ENCODE measurements at places on chromosomes 16 and 17. TPM values are rescaled to one million over a fixed set of nuclear protein-coding genes. Genes with fewer than 3 reads are reported as not detected.

Gene KRT31
- not detected for total RNA-seq

Gene GAS7
- 20.5 TPM for total RNA-seq

Gene SSTR5
- 6.7 TPM for total RNA-seq

Gene ZNF23
- total RNA-seq = 9.9 TPM

DNA sequence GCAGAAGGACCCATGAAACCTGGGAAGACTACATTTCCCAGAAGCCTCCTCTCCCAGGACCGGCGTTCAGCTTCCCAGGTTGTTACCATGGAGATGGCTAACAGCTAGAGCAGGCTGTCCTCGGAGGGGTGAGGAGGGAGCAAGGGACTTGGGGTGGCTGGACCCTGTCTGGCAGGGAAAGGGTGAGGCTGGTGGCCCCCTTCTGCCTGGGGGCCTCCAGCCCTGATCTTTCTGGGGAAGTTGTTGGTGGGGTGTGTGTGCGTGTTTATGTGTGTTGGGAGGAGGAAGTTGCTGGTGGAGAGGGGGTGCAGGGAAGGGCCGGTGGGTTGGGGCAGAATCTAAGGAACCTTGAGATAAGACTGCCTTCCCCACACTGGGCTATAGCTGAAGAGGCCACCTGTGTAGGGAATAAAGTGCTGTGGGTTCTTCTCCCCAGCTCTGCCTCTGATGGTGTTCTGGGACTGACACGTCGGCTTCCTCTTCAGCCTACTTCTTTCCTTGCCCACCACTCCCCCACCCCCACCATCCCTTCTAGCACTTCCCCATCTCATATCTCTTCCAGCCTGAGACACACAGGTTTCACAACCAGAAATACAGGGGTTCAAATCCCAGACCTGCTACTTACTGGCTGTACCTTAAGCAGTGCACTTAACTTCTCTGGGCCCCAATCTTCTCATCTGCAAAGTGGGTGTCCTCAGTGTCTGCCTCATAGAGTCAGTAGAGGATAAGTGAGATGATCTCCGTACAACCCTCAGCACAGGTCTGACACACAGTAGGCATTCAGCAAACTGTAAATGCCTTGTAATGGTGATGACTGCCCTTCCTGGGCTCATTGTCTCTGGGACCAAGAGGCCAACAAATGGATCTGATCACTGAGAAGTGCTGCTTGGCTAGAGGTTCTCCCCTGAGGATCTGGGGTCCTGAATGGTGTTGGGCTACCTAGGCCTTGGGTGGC lies at the start of gene DRC7:
DRC7 (plus strand) TSS at position 82 of the 955 bp plus-strand sequence. CDS start 3,144 bp downstream, outside the sequence.
- peak; percentile 89 for DNase-seq

DNA sequence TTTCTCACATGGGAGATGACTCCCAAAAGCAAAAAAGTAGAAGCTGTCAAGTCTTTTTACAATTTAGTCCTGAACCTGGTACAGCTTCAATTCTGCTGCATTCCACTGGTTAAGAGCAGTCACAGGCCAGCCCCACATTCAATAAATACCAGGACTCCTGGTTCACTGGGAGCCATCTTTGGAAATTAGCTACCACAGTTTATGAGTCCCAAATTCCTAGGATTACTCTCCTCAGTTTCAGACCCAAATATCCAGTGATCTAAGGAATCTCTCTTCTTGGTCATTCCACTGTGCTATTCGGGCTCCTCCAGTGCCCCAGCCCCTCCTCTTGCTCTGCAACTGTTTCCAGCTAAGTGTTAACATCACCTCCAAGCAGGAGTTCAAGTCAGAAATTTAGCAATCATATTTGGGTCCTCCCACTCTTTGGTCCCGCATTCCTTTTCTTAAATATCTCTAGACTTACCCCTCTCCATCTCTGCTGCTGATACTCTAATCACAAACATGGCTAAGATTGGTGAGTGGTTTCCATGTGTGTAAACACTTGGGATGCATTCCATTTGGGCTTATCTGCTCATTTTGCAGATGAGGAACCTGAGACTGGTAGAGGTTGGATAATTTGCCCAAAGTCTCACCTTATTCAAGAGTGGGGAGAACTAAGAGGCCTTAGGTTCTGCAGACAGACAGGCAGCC lies 9.6 kb upstream of the WIPF2 start:
- DNase-seq = no peak

DNA sequence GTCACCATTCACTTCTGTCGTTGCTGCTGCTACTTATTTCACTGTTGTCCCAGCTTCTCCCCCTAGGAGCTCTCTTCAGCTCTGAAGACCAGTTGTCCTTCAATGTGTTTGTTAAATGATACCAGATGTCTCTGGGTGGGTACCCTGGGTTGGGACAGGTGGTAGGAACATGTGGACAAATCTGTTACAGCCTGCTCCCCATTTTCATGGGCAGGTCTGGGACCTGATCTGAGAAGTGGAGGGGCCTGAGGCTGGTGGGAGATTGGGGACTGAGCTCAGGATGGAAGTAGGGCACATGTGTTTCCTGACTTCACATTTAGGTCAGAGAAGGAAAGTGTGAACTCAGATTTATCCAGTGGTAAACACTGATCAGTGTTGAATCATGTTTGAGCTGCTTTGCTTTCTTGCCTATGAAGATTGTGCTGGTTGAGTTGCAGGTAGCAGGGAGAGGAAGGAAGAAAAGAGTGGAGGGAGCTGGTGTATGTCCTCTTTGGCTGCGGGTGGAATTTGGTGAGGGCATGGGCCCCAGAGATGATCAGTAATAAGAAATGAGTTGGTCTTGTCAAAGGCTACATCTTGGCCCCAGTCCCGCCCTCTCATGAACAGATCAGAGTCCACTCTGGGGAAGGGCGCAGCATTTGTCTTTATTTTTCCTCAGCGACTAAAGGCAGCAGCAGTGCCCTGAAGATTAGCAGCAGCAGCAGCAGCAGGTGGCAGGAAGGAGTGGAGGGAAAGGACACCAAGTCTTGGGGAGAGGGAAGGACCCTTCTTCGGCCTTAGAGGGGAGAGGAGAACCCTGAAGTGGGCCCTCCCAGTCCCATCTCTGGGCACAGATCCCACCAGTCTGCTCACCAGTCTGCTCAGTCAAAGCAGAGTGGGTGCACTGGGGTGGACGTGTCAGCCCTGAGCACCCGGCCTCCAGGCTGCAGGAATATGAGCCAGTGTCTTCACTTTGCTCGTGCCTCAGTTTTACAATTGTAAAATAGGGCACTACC lies 6.1 kb upstream of the EFTUD2 start:
- no peak for DNase-seq

- no peak for DNase-seq
Observed at GRCh38 chr17:36851250-36851649, 86.0 kb upstream of the LHX1 start.

DNA sequence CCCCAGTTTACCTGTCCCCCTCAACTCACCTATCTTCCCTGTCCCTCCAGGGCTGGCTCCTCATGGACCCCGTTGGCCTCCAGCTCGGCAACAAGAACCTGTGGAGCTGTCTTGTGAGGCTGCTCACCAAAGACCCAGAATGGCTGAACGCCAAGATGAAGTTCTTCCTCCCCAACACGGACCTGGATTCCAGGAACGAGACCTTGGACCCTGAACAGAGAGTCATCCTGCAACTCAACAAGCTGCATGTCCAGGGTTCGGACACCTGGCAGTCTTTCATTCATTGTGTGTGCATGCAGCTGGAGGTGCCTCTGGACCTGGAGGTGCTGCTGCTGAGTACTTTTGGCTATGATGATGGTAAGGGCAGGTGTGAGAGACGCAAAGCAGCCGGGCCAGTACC lies 31.3 kb downstream of the NLRC5 start:
- DNase-seq = no peak

DNA sequence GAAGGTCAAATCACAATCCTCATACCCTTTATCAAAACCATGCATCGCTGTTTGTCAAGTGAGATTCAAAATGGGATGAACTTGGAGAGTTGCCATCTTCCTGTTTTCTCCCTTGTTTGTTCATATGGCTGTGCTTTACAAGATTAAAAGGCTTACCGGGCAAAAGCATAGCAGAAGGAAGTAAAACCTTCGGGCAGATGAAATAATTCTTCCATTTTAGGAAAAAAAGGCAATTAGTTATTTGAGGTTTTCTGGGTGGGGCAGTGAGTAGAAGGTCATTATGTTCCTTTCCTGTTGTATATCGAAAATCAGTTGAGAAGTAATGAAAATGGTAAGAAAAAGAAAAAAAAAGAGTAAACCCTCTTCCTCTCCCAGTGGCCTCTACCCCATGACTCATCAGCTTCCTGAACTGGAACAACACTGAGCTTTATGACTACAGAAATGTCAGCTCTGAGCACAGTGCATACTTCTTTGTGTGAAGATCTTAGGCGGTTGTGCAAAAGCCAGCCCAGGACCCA lies 369.2 kb downstream of the CDH13 start:
- DNase-seq = peak; percentile 56

GRCh38 chr16:87681981-87682570 lies 79.8 kb downstream of the JPH3 start:
- DNase-seq = no peak

DNA sequence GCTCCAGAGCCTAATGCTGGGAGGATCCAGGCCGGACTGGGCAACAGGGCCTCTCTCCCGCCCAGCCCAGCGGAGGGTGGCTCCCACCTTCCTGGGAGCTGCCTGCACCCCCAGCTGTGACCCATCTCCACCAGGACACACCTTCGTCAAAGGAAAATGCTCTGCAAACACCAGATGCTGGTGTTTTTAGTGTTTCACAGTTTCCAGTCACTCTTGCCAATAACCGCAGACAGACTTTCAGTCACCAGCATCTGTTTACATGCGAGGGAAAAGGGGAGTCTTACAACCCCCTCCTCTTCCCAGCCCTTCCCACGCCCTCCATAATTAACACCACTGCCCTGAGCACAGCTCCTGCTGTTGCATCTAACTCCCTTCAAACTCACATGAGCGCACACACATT lies 25.3 kb downstream of the KLHDC4 start:
- DNase-seq = no peak

DNA sequence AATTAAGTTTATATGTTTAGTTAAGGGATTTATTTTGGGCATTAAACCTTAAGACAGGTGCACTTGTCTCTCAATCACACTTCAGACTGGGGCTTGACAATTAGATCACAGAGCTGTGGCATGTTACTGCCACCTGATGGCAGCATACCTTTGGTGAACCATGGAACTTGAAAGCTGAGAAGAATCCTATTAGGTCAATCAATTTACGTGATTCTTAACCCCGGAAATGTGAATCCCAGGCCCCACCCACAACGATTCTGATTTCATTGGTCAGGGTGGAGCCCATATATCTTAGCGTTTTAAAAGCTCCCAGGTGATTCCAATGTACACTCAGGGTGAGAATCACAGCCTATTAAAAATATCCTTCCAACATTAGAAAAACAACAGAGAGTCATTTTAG lies 91.0 kb downstream of the GSG1L start:
- peak; percentile 57 for DNase-seq

- DNase-seq = no peak
Observed at GRCh38 chr17:6912110-6913051, 80.9 kb upstream of the TEKT1 start.

GRCh38 chr16:16086653-16087446 lies 136.4 kb downstream of the ABCC6 start:
- no peak for DNase-seq

DNA sequence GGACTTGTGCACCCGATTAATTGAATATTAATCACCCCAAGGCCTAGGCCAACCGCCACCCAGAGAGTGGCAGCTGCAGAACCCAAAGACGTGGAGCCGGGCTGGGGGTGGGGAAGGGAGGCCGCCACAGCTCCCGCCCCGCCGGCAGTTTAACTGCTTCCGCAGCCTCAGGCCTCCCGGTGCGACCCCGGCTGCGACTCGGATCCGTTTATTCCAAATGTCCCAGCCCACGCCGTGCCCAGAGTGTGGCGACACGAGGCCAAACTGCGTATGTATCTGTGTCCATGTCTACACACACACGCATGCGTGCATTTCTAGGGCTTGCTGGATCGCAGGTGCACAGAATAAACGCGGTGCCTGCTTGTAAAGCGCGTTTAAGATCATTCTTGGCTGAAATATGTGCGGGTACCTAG lies 802 bp upstream of the TOB1 start:
- peak; percentile 82 for DNase-seq

DNA sequence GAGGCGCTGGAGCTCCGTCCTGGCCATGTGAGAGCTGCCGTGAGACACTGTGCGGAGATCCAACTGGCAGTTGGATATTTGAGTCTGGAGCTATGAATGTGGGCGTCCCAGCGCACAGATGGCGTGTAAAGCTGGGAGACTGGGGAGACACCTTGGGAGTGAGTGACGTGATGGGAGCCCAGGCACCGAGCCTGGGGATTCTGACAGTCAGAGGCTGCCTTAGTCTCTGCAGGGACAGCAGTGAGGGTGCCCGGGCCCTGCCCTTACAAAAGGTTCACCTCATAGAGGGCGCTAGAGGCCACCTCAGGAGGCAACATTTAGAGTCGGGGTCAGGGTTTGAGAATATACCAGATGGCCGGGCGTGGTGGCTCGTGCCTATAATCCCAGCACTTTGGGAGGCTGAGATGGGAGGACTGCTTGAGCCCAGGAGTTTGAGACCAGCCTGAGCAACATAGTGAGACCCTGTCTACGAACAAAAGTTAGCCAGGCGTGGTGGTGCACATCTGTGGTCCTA lies 194.1 kb upstream of the GSE1 start:
- DNase-seq = no peak

DNA sequence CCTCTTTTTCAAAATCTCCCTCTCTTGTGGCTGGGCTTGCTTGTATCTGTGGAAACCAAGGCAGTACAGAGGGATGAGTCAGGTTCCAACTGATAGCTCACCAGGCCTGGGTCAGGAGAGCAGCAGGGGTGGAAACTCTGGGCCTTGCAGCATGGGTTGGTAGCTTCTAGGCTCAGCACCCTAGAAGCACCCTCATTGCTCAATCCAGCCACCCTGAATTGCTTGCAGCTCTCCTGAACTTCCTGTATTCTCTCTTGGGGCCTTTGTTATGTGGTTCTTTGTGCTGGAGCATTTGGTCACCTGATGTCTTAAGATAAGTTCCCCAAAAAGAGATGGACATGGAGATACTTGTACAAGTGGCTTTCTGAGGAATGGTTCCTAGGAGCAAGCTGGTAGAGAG lies 169.4 kb downstream of the IRX5 start:
- DNase-seq = no peak

GRCh38 chr17:65470783-65471182 lies 90.7 kb downstream of the AXIN2 start:
- DNase-seq = no peak

DNA sequence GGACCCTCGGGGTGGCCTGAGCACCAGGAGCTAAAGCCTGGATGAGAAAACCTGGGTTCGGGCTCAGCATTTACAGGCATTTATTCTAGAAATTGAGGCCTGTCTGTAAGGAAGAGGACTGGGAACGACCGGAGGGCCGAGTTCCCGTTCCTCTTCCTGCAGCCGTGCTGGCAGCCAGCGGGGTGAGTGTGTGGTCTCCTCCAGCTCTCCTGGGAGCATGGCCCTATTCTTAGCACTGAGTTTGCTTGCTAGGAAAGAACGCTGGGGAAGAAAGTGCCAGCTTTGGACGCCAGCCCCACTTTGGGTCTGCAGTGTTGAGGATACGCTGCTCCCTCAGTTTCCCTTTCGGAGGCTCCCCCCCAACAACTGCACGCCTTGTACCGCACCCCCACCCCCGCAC lies 49.6 kb downstream of the MGAT5B start:
- no peak for DNase-seq

GRCh38 chr16:7335991-7336634 lies 3.5 kb downstream of the RBFOX1 start:
- DNase-seq = no peak

Data from kidney (tissue), 22 donors.